Cortex of kidney (tissue), 1 donor: ENCODE measurements at places on chromosomes 2 and 18.

DNA sequence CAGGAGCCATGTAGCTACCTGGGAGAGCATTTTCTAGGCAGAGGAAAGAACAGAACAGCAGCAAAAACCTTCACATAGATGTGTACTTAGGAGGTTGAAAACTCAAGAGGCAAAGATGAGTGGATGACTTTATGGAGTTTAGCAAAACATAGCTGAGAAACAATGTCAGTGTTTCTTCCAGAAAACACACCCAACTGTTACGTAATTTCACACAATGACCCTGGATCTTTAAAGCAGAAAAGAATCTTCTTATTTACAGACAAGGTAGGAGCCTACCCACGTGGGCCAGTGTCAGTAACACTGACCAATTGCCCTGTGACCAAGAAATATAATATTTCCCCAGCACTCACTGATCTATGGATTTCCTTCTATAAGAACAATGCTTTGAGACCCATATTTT is 254.6 kb downstream of the CDH20 start:
- DNase-seq = no peak

DNA sequence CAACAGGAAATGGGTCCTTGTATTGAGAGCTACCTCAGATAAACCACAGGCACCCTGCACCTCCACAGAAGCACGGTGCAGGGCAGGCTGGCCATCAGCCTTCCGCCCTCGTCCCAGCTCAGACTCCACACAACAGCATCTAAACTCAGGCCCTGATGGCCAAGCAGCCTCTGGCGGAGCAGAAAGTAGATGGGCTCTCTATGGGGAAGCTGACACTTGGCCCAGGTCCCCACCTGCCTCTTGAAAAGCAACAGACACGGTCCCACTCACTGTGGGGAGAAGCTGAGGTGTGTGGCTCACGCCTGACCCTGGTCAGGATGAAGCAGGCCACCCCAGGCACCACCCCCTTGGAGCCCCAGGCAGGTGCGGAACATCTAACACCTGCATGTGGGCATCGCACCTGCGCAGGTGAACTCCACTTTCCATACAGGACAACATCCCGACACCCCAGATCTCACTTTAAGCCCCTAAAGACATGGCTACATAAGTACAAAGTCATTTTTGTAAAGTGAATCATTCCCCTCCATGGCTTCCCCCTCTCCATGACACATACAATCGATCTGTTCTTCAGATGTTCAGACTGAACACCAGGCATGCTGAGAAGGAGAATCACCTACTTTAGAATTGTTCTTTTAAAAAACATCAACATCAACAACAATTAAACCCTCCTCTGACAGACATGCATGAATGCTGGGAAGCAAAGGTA is 208.4 kb downstream of the ZBTB7C start:
- DNase-seq = no peak

- DNase-seq = no peak
These were observed 157.3 kb upstream of the ALKAL2 start for GRCh38 chr2:444937-445884.

DNA sequence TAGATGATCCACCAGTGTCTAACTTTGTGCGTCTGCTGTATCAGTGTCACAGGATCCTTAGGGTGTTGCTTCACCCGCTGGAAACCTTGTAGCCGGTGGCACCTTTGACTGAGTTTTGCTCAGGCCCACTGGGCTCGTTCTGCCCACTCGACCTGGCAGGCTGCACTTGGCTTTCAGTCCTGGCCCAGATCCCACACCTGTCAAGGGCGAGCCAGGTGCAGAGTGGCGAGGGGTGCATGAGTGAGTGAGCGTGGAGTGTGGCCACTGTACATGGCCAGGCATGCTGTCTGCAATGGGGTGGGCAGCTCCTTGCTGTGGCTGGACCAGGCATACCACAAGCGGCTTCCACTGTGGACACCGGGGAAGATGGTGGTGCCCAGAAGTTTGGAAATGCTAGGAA is 179.0 kb downstream of the FAM210A start:
- DNase-seq = no peak

GRCh38 chr2:240477916-240478315 is 42.5 kb downstream of the GPC1 start:
- DNase-seq = no peak

GRCh38 chr18:62279561-62279960 is 45.5 kb upstream of the TNFRSF11A start:
- DNase-seq = no peak

GRCh38 chr2:120772261-120772660 is 36.6 kb downstream of the GLI2 start:
- DNase-seq = no peak

- no peak for DNase-seq
These were observed 9.3 kb downstream of the RMC1 start for GRCh38 chr18:23512641-23513040.

- DNase-seq = no peak
These were observed 2.7 kb downstream of the PTMA start for GRCh38 chr2:231710799-231711676.

- DNase-seq = no peak
These were observed 219.6 kb downstream of the CYP26B1 start for GRCh38 chr2:71927757-71928715.

DNA sequence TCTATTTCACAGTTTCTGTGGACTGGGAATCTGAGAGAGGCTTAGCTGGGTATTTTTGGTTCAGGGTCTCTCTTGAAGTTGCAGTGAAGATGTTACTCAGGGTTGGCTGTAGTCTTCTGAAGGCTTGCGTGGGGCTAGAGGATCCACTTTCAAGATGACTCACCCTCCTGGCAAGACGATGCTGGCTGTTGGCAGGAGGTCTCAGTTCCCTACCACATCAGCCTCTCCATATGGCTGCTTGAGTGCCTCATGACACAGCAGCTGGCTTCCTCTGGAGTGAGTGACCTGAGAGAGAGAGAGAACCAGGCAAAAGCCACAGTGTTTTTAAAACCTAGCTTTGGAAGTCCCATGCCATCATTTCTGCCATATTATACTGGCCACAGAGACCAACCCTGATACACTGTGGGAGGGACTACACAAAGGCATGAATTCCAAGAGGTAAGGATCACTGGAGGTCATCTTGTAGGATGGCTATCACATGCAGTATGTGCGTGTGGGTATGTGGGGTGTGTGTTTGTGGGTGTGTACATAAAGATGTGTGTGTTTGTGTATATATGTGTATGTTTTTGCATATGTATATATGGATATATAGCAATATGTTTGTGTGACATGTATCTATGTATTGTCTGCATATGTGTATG is 25.1 kb downstream of the DNPEP start:
- DNase-seq = no peak

GRCh38 chr2:115946891-115947290 is 1504.5 kb downstream of the DPP10 start:
- DNase-seq = no peak

DNA sequence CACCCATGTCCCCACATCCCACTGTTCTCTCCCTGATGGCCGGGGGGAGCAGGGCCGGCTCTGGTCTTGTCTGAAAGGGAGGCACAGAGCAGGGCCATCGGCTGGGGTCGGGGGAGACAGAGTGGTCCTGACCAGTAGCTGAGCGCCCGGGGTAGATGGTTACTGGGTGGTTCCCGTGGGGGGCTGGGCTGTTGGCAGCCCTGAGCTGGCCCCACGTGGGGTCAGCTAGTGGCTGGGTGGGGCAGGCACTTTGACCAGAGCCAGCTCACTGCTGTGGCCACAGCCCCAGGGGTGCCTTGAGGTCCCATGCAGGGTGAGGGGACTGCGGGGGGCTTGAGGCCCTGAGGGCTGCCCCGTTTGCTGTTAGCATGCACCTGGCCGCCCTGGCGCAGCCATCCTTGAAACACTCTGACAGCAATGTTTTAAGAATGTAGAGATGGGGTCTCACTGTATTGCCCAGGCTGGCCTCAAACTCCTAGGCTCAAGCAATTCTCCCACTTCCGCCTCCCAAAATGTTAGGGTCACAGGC is 12.3 kb upstream of the NEU4 start:
- DNase-seq = no peak

- DNase-seq = no peak
These were observed 63.5 kb downstream of the EVA1A start for GRCh38 chr2:75497256-75497655.

- DNase-seq = no peak
These were observed 78.9 kb upstream of the CYRIA start for GRCh38 chr2:16744521-16744920.

- DNase-seq = no peak
These were observed 5.6 kb downstream of the RPL31 start for GRCh38 chr2:101007415-101008345.

DNA sequence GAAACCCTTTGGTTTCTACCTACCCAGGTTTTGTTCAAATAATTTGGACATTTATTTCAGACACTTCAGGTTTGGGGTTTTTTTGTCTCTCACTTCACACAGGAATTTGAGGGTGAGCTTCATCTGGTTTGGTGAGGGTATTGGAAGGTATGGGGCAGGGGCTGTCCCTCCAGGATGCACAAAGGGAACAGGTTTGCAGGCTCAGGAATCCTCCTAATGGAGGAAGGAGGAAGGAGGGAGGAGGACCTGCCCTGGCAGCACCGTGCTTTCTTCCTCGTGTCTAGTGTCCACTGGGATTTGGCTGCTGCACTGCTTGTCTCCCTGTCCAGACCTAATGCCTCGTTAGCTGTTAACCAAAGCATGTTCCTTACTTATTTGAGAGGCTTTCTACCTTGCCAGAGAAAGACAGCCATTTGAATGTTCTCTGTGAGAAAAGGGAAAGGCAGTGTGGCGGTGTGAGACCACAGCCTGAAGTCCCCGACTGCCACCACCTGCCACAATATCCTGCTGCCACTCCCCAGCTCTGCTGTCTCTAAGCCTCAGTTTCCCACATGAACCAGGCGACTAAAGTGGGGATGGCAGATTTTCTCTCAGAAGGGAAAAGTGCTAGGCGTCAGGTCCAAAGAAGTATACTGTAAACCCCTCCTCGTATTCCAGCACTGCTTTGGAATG is 2.2 kb upstream of the SLC4A5 start:
- no peak for DNase-seq
